ENCODE measurements at places on chromosomes 16 and 17.
A peak's percentile ranks its signal among the peaks of the same experiment; 100 is the strongest.

DNA sequence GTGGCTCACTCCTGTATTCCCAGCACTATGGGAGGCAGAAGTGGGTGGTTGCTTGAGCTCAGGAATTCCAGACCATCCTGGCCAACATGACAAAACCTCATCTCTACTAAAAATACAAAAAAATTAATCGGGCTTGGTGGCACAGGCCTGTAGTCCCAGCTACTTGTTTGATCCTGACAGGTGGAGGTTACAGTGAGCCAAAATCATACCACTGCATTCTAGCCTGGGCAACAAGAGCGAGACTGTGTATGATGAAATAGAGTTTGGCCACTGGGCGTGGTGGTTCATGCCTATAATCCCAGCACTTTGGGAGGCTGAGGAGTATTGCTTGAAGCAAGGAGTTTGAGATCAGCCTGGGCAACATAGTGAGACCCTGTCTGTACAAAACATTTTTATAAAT, 173.3 kb downstream of the TANC2 start:
- DNase-seq, result no peak

- DNase-seq, result no peak
Observed at GRCh38 chr16:23392223-23392600, 60.8 kb downstream of the COG7 start.

DNA sequence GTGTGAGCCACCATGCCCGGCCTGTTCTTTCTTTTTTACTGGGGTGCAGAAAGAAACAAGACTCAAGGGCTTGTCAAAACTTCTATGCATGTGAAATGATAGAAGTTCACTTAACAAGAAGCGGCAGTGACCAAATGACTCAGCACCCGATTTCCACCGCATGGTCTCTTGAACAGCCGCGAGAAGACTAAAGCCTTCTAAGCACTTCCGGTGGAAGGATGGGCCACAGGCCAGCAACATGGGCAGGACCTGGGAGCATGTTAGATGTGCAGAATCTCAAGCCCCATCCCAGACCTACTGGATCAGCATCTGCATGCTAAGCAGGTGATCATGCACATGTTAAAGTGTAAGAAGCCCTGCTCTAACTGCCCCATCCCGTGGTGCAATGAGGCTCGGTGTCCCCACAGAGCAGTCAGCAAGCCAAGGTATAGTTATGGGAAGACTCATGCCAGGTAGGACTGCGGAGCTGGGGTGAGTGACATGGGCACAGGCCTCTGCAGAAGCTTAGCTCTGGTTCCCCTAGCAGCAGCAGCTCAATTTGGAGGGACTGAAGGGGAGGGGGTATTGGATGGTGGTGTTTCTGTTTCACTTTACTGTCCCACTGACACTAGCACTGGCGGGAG, 88.5 kb upstream of the HNF1B start:
- no peak for DNase-seq

- no peak for DNase-seq
Observed at GRCh38 chr17:76197911-76198310, 42.4 kb downstream of the RNF157 start.

GRCh38 chr16:81449241-81449640, 4.6 kb downstream of the CMIP start:
- no peak for DNase-seq

DNA sequence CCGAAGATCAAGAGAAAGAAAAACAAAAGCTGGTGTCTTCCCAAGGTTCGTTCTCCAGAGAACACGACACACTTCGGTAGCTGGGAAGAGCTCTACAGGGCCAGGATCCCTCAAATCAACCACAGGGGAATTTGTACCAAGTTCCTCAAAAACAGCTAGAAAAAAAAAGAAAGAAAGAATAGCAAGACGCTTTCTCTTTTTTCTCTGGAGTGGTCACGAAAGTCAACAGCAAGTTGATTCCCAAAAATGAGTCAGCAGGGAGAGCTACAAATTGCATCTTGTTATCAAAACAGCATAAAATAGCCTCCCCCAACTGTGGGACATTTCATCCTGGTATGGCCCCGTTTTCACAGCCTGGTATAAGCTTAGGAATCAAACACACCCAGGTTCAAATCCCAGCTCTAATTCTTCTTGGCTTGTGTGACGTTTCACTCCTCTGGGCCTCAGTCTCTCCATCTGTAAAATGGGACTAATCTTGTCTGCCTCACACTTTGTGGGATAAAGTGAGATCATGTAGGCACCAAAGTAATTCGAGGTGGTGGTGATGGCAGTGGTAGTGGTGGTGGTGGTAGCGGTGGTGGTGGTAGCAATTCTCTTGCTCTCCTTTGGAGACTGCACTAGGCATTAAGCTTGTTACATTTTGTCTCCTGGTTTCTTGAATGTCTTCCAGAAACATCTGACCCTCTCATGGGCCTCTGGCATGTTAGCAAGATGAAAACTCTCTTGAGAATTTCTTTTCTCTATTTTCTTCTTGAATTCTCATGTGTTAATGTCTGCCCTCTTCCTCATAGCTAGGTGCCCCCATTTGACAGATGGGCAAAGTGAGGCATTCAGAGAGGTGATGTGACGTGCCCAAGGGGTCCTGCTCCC, 988 bp upstream of the IL21R start:
- no peak for DNase-seq

DNA sequence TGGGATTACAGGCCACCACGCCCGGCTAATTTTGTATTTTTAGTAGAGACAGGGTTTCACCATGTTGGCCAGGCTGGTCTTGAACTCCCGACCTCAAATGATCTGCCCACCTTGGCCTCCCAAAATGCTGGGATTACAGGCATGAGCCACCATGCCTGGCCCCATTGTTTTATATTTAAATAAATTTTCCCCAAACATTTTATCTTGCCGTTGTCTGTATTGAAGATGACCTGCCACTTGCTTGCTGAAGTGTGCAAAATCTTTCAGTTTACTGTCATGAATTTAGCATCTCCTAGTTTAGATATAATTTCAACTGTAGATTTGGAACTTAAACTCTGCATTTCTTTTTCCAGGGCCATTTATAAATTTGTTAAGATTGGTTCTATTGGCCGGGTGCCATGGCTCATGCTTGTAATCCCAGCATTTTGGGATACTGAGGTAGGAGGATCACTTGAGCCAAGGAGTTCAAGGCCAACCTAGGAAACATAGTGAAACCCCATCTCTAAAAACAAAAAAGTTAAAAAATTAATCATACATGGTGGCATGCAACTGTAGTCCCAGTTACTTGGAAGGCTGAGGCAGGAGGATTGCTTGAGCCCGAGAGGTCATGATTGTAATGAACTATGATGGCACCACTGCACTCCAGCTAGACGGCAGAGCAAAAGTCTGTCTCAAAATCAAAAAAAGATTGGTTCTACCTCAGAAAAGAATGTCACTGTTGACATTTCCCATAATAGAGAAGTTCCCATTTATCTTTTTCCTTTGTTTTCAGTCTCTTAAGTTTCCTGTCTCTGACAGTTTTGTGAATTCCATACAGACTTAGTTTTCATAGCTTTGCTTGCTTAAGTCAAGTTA, 84.4 kb downstream of the VMP1 start:
- no peak for DNase-seq

- peak; percentile 63 for DNase-seq
Observed at GRCh38 chr17:74569020-74570003, 2.0 kb upstream of the CD300H start.

- DNase-seq, result no peak
Observed at GRCh38 chr17:75927286-75927922, 13.4 kb downstream of the FBF1 start.

DNA sequence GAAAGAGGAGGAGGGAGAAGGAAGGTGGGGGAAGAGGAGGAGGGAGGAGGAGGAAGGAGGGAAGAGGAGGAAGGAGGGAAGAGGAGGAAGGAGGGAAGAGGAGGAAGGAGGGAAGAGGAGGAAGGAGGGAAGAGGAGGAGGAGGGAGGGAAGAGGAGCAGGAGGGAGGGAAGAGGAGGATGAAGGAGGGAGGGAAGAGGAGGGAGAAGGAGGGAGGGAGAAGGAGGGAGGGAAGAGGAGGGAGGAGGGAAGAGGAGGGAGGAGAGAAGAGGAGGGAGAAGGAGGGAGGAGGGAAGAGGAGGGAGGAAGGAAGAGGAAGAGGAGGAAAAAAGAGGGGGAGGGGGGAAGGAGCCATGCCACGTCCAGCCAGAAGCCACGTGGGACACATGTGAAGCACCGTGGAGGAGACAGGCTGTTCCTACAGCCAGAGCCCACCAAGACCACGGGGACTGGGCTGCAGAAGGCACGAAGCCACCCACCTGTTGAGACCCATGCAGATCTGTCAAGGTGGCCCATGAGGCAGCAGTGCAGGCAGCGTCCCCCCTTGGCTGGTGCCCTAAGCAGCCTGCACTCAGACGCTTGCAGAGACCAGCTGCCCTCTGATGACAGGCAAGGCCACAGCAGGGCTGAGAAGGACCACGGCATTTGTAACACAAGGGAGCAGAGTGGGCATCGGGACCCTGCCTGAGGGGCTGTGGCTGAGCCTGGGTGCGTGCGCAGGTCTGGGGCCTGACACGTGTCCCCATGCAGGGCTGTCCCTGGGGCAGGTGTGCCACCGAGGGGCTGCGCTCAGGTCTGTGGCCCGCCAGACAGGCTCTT, 10.3 kb downstream of the NDUFAF8 start:
- no peak for DNase-seq

GRCh38 chr16:31460582-31461002, 1.3 kb downstream of the ARMC5 start:
- no peak for DNase-seq

GRCh38 chr16:1146409-1146808, 6.5 kb upstream of the CACNA1H start:
- DNase-seq, result no peak

- DNase-seq, result no peak
Observed at GRCh38 chr16:70692130-70692872, 6.4 kb upstream of the MTSS2 start.

- no peak for DNase-seq
Observed at GRCh38 chr16:85306071-85306792, 194.0 kb upstream of the CIBAR2 start.

DNA sequence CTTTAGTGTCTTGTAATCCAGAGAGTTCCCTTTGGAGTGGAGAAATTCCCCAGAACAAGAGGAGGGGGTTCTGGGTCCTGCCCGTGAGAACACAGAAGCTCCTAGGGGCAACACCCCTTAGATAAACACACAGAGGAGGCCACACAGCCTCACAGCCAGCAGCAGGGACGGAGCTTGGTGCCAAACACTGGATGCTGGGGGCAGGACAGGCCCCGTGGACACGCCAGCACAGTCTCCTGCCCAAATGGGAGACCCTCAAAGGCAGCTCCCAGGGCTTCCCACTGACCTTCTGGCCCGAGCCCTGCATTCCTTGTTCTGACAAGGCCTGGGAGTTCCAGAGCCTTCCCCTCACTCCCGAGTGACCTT, 31.8 kb upstream of the JPH3 start:
- DNase-seq, result no peak

GRCh38 chr17:22453181-22453580, 760.9 kb downstream of the KCNJ18 start:
- no peak for DNase-seq

DNA sequence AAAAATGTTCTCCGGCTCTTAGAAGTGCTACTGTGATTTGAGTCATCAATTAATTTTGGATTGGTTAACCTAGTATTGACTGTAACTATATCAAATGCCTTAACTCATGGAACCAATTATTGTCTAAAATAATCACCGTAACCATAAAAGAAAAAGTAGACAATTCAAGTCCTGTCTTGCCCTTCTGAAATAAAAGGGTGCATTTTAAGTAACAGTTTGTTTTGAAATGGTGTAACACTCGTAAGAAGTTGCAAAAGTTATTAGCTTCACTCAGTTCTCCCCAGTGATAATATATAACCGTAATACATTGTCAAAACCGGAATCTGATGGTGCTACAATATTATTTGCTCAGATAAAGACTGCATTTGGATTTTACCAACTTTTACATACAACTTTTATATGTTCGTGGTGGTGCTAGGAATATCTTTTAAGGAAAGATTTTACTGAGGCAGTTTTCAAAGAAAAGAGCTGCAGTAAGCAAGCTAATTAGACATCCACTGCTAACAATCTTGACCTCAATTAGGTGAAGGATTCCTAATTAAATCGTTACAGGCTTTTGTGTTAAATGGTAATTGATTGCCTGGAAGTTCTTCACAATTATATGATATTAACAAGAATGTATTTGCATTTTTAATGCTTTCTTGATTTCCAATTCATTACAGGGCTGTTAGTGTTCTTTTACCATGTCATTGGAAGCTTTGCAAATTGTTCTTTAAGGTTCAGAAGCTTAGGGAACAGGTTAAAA, 413.1 kb upstream of the MON1B start:
- DNase-seq, result no peak

- DNase-seq, result no peak
Observed at GRCh38 chr16:30626236-30626635, 16.0 kb upstream of the ZNF689 start.

GRCh38 chr17:80198144-80198661, 21.9 kb downstream of the SGSH start:
- no peak for DNase-seq

DNA sequence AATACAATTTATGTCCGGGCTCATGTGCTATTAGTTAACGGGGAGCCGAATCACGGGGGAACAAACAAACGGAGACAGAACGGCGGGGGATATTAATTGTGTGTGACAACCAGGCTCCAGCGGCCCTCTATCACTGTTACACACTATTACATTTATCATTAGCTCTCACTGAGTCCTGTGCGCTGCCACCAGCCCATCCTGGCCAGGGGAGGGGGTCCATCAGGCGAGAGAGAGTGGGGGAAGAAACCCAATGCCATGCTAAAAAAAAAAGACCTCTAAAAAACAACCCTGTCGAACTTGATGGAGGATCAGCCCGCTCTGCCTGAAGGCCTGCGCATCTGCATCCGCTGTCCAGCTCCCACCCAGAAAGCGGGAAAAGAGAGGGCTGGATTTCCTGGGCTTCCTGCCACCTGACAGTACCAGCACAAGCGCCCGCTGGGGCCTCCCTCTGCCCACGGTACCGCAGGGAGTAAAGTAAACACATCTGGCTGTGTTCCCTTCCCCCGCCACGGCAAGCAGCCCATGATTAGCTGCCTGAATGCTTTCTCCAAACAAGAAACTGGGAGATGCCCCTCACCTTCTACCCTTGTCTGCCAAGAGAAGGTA, 41.7 kb downstream of the PIPOX start:
- no peak for DNase-seq

- DNase-seq, result no peak
Observed at GRCh38 chr17:74758848-74759168, 10.4 kb downstream of the NHERF1 start.

DNA sequence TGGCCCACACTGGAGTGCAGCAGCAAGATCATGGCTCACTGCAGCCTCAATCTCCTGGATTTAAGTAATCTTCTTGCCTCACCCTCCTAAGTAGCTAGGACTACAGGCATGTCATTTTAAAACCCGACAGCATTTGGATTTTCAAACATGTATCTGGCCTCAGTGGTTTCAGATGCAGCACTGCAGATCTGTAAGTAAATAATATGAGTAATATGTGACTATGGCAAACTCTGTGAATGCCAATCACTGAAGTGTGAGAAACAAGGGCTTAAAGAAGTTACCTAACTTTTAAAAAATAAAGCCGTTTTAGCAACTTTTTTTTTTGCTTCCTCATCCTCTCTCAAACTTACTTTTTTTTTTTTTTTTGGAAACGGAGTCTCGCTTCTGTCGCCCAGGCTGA, 11.9 kb downstream of the CEP20 start:
- no peak for DNase-seq

DNA sequence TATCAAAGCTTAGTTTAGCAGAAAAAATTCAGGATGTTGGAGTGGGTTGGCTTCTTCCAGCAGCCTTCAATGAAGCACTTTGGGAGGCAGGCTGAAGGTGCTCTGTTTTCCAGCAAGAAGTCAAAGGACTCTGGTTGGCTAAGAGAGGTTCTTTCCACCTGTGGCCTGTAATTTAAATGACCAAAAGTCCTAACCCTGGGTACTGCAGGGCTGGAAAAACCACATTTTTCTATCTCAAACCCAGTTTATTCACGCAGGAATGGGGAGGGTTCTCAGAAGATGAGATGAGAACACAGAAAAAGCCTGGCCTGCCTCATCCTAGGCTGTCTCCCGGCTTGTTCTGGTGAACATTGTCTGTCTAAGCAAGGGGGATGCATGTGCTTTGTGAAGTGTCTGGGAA, 68.6 kb upstream of the ZFHX3 start:
- no peak for DNase-seq

Measured in CMK (cell line).